Fibroblast of mammary gland (primary cell): ENCODE measurements at places on chromosomes 13 and 19.
A peak's percentile ranks its signal among the peaks of the same experiment; 100 is the strongest.

DNA sequence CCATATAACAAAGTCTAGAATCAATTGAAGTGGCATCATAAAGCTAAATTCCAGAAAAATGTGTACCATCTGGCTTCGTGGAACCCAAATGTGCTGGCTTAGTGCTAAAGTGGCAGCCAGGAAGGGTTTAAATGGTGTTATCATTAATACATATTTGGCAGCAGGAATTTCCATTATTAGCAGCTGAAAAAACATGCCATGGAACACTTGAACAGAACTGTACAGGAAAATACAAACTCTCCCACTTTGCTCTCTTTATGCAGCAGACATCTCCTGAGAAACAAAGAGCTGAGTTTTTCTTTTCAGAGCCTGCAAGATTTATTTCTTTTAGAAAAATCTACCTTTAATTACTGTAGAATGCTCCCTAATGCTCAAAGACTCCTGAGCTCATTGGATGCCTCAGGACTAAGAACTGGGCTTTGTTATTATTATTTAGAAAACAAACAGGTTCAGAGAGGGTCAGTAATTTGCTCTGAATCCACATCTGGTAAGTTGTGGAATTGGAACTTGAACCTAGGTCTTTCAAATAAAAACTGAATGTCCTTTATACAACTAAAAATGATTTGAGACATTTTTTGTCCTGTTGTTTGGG lies 179.0 kb downstream of the LACC1 start:
- DNase-seq, result no peak

DNA sequence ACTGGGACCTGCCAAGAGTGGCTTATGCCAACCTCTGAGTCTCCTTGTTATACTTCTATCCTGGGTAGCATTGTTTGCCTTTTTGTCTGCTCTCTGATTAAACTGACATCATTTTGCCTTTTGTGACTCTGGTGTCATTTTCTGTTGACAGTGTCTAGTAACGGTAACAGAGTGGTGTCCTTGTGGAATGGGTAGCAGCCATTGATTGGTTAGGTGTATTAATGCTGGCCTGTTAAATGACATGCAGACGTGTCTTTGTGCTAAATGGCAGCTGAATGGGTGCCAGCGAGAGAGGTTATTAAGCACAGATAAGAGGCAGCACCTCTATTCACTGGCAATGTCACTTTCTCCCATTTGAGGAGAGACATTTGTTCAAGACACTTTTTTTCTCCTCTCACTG lies 1289.4 kb downstream of the PCDH9 start:
- DNase-seq, result no peak

DNA sequence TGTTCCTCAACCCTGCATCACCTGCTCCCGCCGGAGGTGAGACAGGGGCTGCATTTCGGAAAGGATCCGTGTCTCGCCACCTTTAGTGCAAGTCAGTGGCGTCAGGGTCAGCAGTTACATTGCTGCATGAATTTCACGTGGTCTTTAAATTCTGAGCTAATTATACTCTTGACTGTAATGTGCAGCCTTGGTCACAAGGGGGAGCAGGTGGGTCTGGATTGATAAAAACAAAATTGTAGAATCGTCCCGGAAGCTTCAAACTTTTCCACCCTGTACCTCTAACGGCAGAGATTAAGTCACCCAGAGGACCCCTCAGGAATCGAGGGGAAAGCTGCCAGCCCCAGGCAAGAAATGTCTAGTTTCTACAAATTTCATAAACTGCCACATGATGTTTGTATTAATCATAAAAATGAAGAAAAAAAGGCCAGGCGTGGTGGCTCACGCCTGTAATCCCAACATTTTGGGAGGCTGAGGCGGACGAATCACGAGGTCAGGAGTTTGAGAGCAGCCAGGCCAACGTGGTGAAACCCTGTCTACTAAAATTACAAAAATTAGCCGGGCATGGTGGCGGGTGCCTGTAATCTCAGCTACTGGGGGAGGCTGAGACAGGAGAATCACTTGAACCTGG lies 20.2 kb downstream of the BBC3 start:
- DNase-seq, result peak; percentile 82

GRCh38 chr19:43636121-43636683 lies 3.4 kb downstream of the CADM4 start:
- no peak for DNase-seq

- DNase-seq, result no peak
Observed at GRCh38 chr19:17061691-17062090, 13.6 kb downstream of the HAUS8 start.

DNA sequence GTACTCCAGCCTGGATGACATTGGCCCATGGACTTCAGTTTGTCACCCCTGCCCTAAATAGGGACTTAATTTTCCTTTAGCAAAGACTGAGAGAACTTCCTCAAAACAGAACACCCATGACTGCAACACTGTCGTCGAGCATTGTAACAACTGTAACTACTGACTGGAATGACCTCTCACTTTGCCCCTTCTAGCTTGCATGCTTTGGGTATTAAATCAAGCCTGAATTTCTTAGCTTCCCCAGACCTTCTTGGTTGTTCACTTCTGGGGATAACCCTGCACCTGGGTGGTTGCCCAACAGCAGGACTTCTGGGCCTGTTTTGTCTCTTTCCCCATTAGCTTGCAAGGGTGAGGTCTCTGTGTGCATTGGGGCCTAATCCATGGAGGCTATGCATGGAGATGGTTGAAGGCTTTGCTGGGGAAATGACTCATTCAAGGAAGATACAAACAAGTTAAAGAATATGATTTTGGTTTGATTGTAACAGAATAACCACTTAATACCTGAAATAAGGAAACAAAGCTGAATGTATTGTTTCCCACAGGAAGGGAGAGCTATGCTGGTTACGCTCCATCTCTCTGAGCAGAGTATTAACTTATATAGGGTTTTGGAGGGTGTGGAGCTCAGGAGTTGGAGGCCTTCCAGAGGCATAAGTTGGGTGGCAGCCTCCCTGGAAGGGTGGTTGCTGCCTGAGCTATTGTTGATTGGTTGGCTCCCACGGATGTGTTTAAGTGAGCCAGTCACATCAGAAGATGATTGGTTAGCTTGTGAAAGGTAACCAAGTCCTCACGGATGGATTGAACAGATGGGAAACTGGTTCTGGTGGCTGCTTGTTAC lies 34.7 kb upstream of the UBAC2 start:
- no peak for DNase-seq

GRCh38 chr13:102726430-102726829 lies 31.6 kb upstream of the METTL21C start:
- peak; percentile 11 for DNase-seq

GRCh38 chr13:37429976-37430375 lies 168.6 kb downstream of the POSTN start:
- peak; percentile 97 for DNase-seq

DNA sequence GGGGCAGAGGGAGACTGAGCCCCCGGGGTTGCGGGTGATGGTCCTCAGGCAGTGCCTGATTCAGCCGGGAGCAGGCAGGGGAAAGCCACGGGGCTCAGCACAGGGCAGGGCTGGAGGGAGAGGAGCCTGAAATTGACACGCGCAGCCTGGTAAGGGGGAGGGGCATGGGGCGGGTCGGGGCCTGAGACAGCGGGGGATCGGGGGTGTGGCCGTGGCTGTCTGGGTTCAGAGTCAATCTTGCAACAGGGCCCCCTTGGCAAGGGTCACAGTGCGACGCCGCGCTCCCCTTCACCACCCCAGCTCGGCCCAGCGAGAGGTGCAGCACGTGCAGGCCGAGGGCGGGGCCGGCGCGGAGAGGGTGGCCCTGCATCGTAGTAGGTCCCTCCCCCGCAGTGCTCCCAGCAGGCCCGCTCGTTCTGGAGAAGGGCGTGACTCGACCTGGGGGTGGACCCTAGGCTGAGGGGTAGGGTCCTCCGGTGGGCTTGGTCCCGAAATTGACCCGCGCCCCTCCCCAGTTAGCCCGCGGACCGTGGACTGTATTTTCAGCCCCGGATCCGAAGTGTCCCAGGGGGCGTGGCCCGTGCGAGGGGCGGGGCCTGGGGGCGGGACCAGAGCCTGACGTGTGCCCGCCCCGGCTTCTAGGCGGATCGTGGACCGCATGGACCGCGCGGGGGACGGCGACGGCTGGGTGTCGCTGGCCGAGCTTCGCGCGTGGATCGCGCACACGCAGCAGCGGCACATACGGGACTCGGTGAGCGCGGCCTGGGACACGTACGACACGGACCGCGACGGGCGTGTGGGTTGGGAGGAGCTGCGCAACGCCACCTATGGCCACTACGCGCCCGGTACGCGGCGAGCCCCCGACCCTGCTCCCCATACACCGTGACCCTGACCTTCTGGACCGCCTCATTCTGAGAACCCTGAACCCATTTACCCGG lies 6.0 kb downstream of the RCN3 start:
- DNase-seq, result peak; percentile 35

DNA sequence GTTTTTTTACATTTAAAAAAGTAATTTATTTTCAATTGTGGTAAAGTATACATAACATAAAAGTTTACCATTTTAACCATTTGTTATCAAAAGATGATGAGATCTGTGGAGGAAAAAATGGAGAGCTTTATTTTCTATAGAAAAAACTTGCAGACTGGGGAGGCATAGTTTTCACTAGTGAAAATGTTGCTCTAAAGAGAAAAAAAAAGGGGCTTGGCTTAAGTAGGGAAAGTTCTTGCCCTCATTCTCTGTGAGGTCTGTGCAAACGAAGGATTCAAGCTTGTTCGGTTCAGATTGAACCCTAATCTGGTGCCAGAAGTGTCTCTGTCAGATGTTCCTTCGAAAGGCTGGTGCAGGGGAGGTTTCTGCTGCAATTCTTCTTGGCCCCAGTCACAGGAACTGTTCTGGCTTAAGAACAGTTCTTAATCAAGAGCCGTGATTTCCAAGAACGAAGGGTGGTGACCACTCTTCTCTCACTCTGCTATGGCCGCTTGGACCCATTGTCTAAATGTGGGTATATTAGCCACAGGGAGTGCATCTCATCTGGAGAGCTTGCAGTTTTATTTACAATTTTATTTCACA lies 42.1 kb downstream of the PCCA start:
- peak; percentile 15 for DNase-seq

DNA sequence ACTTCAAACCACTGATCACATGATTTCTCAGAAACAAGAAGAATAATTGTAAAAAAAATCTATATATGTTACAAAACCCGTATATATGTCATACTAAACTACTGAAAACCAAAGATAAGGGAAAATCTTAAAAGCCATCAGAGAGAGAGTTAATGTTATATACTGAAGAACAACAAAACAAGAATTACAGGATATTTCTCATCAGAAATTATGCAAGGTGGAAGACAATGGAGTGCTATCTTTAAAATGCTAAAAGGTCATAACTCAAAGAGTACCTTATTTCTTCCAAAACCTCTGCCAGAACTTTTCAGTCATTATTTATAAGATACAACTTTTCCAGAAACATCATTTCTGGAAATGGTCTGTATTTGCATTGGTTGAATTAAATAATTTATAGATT lies 256.8 kb downstream of the RBM26 start:
- DNase-seq, result no peak

GRCh38 chr13:40552895-40553294 lies 113.5 kb downstream of the FOXO1 start:
- DNase-seq, result no peak

GRCh38 chr13:49099513-49099877 lies 120.6 kb upstream of the MLNR start:
- DNase-seq, result no peak

GRCh38 chr19:29687244-29687896 lies 22.1 kb downstream of the PLEKHF1 start:
- peak; percentile 99 for DNase-seq

DNA sequence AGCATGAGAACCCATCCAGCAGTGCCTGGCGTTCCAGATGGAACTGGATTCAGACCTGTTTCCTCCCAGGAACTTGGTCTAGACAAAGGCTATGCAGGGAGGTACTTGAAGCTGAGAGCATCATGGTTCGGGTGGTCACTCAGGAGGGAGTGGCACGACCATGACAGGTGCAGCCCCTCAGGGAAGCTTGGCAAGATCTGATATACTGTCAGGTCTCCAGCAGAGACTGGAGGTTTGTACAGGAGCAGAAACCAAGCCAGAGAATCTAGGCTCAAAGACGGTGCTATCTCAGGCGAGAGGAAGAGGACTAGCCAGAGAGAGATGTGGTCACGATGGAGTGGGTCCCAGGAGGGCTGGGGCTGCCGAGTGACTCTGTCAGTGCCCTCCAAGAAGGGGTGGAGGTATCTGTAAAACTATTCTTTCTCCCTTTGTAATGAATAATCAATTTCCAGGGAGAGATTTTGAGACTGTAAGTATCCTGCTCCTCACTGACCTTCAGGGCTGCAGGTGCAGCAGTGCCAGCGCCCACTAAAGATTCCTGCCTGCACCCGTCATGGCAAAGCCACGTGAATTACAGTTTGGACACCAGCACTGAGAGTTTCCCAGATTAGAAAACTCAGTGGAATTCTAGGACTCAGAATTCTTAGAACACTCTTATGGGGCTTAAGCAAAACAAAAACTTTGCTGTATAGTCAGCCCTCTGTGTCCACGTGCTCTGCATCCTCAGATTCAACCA lies 10.2 kb upstream of the DCUN1D2 start:
- DNase-seq, result no peak

GRCh38 chr13:34300559-34300958 lies 482.6 kb downstream of the RFC3 start:
- no peak for DNase-seq

GRCh38 chr13:65595916-65596315 lies 1634.2 kb downstream of the PCDH9 start:
- peak; percentile 38 for DNase-seq

GRCh38 chr13:64958106-64958505 lies 2272.0 kb downstream of the PCDH9 start:
- DNase-seq, result no peak

DNA sequence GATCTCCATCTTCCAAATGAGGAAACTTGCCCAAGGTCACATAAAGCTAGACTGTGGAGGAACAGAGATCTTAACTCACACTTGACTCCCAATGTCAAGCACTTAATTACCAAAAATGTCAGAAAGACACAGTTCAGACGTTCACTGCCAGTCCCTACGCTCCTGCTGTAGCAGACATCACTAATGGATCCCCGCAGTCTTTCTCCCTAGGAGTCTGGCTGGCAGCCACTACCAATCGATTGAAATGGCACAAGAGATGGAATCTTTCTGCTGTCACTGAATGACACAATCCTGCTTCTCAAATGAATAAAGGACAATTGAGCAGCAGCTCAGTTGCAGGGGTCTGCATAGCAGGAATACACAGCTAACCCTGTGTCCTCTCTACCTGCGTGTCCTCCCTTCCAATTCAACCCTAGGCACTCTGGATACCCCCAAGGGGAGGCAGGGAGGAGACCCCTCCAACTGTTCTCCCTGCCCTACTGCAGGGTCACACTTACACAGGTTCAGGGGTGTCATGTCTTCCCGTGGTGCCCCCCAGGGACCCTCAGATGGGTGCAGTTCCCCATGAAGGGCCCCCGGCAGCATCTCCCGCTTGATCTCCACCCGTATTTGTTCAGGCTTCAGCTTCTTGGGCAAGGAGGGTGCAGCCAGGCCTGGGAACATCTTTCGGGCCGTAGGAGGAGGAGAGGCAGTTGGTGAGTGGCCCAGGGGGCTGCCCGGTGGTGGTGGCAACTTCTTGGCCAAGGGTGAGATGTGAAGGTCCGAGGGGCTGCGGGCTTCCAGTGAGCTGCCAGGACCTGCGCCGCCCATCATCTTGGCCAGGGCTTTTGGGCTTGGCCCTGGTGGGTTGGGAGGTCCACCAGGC lies 7.9 kb upstream of the AKAP8L start:
- DNase-seq, result peak; percentile 17

GRCh38 chr19:32233885-32234284 lies 111.5 kb upstream of the ZNF507 start:
- no peak for DNase-seq
